ENCODE measurements at places on chromosomes 5 and 9.

DNA sequence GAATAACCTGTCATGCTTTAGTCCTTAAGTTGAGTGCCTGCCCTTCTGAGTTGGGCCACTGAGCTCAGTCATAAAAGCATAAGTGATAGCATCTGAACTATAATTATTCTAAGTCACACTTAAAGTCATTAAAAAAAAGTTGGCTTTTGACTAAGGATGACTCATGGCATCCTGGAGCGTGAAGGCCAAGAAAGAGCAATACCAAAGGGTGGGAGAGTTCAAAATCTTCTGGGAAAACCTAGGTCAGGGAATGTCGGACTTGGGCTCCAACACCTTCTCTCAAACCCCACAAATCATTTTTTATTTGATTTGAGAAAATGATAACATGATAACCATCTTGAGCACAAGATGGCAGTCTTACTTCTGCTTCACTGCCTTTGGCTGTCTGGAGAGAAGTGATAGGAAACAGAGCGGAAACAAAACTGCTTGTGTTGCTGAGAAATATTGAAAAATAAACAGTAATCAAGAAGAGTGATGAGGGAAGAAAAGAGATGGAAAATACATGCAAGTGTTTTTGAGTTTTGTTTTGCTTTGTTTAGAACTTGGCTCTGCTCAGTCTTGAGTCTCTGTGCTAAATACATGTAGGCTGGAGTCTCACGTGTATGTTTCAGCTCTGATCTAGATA is 16.9 kb upstream of the NTRK2 start:
- no peak for DNase-seq

DNA sequence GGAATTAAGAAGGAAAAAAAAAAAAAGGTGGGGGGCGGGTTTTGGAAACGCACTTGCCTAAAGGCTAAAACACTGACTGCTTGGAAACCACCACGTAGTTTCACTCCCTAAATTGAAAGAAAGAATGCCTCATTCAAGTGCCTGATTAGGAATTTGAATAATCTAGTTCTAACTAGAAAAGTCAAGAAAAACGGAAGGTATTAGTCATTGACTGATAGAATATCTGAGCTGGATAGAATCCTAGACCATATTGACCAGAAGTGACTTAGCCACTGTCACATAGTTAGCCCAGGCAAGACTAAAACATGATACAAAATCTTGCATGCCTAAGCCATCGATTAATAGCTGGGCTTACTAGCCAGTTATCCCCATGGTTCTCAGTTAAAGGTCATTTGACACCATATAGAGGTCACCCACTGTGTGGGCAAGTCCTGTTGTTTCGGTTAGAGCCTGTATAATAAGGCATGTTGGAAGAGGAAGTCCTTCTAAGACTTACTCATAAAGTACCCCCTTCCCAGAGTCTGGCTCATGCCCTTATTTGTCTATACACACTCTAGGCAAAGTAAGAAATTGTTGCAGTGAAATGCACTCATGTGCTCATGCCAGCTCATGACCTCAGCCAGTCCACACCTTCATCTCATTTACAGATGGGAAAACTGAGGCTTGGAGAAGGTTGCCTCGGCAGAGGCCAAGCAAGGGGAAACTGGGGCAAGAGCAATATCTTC is 40.2 kb downstream of the SH3RF2 start:
- no peak for DNase-seq

DNA sequence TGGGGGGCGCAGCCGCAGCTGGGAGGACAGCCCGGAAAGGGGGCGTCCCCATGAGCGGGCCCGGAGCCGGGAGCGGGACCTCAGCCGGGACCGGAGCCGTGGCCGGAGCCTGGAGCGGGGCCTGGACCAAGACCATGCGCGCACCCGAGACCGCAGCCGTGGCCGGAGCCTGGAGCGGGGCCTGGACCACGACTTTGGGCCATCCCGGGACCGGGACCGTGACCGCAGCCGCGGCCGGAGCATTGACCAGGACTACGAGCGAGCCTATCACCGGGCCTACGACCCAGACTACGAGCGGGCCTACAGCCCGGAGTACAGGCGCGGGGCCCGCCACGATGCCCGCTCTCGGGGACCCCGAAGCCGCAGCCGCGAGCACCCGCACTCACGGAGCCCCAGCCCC is 47.0 kb downstream of the TJP2 start:
- no peak for DNase-seq

DNA sequence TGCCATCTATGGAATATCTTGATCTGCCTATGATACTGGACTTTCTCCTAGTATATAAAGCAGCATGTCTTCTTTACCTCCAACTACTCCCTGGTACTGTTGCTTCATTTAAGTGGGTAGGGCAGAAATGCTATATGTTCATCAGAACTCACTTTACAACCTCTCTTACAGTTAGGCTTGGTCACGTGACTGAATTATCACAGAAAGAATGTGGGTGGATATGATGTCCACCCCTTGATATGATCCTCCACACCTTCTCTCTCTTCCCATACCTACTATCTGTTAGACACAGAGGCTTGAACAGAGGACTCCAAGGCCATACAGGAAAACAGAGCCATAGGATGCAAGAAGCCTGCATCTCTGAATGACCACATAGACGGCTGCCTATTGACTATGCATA is 19.8 kb downstream of the CRHBP start:
- DNase-seq, result no peak

GRCh38 chr9:91346644-91347043 is 15.1 kb downstream of the AUH start:
- DNase-seq, result no peak

DNA sequence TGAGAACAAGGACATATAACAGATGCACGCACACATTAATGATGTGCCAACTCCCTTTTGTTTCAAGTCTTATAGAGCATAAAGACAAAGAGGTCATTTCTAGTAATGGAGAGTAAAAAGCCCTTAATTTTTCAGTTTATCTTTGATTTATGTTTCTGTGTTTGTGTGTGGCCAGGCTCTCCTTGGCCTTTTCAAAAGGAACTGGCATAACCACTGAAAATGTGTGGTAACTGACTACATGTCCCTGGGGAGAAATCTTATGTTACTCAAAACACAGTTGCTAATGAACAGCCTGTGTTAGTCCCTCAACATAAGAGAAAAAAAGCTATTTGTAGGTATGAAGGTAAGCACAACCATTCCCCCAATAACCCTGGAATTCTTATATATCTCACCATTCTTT is 47.6 kb upstream of the SHOC1 start:
- no peak for DNase-seq

DNA sequence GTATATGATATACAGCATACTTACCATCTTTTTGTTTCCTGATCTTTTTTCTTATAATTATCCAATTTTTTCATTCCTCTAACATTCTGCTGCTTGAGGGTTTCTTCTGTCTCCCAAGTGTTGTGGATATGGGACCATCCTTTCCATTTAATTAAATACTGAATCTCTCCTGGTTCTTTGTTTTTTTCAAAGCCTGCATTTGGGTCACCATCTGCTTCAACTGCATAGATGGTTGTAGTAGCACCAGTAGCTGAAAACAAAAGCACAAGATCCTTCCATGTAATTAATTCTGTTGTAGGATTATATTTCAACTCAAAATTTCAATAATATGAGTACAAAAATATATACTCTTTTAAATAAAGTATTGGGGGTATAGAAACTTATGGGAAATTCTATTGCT is 29.4 kb downstream of the CHD1 start:
- DNase-seq, result no peak

DNA sequence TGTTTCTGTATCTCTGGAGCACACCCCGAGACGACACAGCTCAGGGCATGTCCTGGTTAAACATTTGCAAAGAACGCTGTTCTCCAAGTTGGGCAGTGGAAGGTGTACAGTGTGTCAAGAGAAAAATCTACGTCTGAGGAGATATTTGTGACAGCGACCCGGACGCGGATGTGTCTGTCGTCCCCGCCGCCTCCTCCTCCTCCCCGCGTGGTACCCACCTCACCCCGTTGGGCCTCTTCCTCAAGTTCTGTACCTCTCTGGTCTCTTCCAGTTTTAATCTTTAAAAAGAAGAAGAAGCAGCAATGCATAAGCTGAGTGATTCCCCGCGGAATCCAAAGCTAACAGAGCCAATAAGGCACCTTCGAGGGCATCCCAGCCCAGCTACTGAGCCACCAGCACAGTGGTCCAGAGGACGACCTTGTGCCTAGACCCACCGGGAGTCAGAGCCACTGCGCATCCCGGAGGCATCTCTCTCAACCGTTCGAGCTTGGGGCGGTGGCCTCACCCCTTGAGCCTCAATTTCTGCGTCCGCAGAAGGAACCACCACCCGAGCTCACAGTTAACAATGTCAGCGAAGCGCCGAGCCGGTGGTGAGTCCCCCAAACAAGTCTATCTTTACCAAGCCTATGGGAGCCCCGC is 467 bp downstream of the C9orf78 start:
- peak; percentile 18 for DNase-seq

DNA sequence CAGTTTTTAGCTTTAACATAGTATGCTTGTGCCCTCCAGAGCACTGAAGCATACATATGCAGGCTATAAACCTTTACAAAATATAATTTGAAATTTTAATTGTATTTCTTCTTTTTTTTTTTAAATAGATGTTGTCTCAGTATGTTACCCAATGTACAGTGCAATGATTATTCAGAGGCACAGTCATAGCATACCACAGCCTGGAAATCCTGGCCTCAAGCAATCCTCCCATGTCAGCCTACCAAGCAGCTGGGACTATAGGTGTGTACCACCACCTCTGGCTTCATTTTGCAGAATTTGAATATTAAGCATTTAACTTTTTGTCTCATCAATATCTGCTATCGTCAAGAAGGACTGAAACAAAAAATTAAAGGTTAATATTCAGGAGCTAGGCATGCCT is 16.9 kb upstream of the ZNF782 start:
- DNase-seq, result no peak

DNA sequence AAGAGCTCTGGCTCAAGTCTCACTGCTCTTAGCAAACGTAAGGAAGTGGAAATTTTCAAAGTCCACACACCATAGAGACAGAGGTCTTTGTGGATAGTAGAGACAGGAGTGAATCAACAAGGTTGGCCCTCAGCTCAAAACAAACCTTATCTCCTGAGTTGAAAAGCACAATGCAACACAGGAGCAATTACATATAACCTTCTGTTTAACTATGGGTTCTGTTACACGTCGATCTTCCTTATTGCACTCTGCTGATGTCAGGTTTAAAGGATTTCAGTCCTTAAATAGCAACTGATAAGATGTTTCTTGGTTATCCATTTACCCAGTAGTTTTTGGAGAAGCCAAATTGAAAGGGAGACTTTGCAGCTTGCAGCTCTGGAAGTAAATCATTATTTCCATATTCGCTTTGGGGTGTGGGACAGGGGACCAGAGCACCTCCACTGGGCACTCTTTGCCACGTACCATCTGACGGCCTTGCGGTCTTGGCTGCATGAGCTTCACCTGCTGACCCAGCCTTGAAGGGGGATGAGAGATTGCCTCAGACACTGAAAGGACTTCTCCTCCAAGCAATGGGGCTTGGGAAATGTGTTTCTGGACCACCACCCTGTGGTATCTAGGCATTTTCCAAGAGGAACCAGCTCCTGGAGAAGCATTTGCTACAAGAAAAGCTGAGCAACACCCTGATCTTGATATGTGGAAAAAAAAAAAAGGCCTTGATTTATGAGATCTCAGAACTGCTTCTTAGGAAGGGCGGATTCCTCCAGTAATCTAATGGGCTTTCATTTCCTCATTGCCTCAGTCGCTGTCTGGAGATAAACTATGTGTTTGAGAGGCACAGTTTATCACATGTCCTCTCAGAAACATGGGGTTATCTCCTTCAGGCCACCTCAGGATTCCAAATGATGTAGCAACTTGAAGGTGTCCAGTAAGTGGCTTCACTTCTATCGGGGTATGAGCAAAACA is 56.2 kb upstream of the ZNF622 start:
- no peak for DNase-seq

- DNase-seq, result no peak
These were observed 60.8 kb upstream of the ARRDC3 start for GRCh38 chr5:91443761-91444467.

- no peak for DNase-seq
These were observed 9.7 kb downstream of the AFF4 start for GRCh38 chr5:132953710-132954109.

- no peak for DNase-seq
These were observed 93.1 kb downstream of the PCDH1 start for GRCh38 chr5:141785135-141785534.

- no peak for DNase-seq
These were observed 16.6 kb downstream of the KCNT1 start for GRCh38 chr9:135718616-135719015.

- DNase-seq, result no peak
These were observed 2.0 kb upstream of the MAP3K1 start for GRCh38 chr5:56813302-56813701.

DNA sequence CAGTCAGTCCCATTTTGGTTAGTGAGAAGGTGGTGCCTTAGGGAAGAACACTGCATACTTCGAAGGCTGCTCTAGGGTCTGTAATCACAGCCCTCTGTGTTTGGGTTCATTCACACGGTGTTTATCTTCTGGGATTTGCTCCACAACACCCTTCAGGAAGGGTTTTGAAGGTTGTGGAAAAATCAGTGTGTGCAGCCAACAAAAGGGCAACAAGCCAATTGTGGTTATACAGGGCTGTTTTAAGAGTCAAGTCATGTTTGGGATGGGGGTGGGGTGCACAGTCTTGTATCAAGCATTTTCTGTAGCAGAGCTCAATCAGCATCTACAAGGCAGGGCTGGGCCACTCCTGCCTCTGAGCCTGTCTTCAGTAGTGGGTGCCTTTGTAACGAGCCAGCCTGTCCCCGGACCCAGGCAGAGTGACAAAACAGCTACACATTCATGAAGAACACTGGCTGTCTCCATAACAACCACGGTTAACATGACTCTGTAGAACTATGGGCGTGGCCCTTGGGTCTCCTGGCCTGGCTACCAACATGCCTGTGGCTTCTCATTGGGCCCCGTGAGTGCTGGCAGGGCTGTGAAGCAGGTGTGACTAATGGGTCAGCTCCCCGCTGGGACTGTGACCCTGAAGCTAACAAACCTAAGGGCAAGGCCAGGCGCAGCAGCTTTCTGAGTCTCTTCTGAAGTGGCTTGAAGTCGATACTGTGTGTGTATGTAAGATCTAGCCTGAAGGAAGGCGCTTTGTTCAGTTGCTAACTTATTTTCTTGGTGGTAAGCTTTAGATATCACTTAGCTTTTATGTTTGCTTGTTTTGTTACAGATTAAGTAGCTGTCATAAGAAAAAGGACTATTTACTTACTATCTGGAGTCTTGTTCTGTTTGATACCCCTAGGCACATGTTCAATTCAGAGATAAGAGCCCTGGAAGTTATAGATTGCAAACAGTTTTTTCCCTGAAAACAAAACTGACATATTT is 27.9 kb upstream of the GOLM1 start:
- no peak for DNase-seq

DNA sequence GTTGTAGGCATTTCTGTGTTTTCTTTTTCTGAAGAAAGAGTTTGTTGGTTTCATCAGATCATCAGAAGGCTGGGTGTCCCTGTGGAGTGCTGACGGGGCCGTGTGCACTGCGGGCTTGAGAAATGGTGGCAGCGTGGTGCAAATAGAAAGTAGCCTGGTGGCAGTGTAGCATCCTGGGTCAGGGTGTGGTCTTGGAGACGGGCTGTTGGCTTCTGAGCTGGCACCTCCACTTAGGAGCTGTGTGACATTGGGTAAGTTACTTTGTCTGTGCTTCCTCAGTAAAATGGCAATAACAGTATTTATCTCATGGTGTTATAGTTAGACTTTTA is 10.0 kb upstream of the NDST1 start:
- no peak for DNase-seq

- DNase-seq, result no peak
These were observed 203.8 kb downstream of the ARHGAP26 start for GRCh38 chr5:142973932-142974331.

Data from GF-D8 (cell line).